ENCODE measurements at places on chromosomes 4 and X. TPM values are rescaled to one million over a fixed set of nuclear protein-coding genes. Genes with fewer than 3 reads are reported as not detected.

Gene CACNA1F
- total RNA-seq = not detected

Gene GAGE1
- not detected for total RNA-seq

Gene NOX1
- total RNA-seq = not detected

Gene GAB1
- total RNA-seq = 27.5 TPM

Gene TMPRSS11E
- not detected for total RNA-seq

Gene CLDN2
- total RNA-seq = not detected

Gene GAGE12D
- total RNA-seq = not detected

Gene TCP11X1
- not detected for total RNA-seq

Gene SULT1B1
- total RNA-seq = under 0.01 TPM

Gene SPANXA1
- total RNA-seq = not detected

Gene SPOCK3
- total RNA-seq = not detected

Gene PLAC1
- total RNA-seq = not detected

Gene HTRA3
- total RNA-seq = 13.0 TPM

Gene THAP9
- total RNA-seq = 6.3 TPM

Gene RIBC1
- 0.54 TPM for total RNA-seq

Gene EGFL6
- not detected for total RNA-seq

All from articular chondrocyte of knee joint (primary cell).